Naive thymus-derived CD4-positive, alpha-beta T cell (primary cell): ENCODE measurements at places on chromosomes 3 and 15. TPM values are rescaled to one million over a fixed set of nuclear protein-coding genes. Genes with fewer than 3 reads are reported as not detected.

DNA sequence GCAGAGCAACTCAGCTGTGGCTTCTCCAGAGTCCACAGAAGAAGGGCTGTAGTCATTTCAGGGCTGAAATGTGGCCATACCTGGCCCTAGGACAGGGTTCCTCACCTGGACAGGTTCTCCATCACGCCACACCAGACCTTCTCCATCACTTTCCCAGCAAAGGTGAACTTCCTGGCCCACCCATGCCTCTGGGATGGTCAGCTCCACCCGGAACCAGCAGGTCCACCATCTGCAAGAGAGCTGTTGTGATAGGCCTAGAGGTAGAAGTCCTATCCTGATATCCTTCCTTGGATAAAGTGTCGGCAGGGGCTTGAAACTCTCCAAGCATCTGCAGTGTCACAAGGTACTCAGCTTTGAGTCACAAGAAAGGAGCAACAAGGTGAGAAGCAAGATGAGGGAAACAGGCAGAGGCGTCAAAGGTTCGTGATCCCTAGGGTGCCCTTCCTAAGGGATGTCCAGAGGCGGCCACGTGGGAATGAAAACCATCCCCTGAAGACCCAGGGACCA lies 948 bp downstream of the MAN2C1 start:
- no peak for DNase-seq
- peaks cover 21% of the 10 kb centered on the region for H3K36me3 ChIP-seq
- H3K27me3 ChIP-seq, result no peaks in the 10 kb centered on the region
- peak overlapping the region; percentile 93 for H3K27ac ChIP-seq
- H3K4me1 ChIP-seq, result peaks cover 15% of the 10 kb centered on the region

GRCh38 chr3:31960793-31961431 lies 20.1 kb downstream of the OSBPL10 start:
- no peaks in the 10 kb centered on the region for H3K27me3 ChIP-seq
- no peak overlapping the region for H3K27ac ChIP-seq
- peaks cover 3% of the 10 kb centered on the region for H3K4me1 ChIP-seq
- no peak for DNase-seq
- H3K4me3 ChIP-seq, result no peak overlapping the region
- H3K36me3 ChIP-seq, result no peaks in the 10 kb centered on the region

- no peak overlapping the region for H3K27ac ChIP-seq
- no peaks in the 10 kb centered on the region for H3K4me1 ChIP-seq
- H3K27me3 ChIP-seq, result no peaks in the 10 kb centered on the region
- no peaks in the 10 kb centered on the region for H3K36me3 ChIP-seq
Measured at GRCh38 chr3:37673401-37673800, 188.3 kb upstream of the CTDSPL start.

DNA sequence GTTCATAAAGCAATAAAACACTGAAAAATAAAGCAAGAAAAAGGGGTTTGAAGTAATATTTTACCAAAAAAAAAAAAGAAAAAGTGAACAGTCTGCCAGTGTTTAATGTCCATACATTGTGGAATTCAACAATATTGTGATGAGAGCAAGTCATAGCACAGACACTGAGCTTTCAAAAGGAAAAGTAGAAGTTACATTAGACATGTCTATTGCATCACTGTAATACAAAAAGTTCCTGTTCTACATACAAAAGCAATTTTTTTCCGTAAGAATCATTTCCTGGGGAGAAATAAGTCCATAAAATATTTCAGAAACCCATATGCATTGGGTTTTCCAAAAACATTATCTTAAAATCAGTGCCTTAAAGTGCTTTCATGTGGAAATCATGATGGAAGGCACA lies 11.8 kb upstream of the HDC start:
- no peak for DNase-seq
- H3K27ac ChIP-seq, result no peak overlapping the region
- H3K4me3 ChIP-seq, result no peak overlapping the region
- no peaks in the 10 kb centered on the region for H3K4me1 ChIP-seq

The GP9 gene
- total RNA-seq, result 2.5 TPM
